ENCODE measurements at places on chromosomes 6 and 20.

GRCh38 chr20:41654292-41654691 is 36.1 kb upstream of the CHD6 start:
- no peak for DNase-seq

DNA sequence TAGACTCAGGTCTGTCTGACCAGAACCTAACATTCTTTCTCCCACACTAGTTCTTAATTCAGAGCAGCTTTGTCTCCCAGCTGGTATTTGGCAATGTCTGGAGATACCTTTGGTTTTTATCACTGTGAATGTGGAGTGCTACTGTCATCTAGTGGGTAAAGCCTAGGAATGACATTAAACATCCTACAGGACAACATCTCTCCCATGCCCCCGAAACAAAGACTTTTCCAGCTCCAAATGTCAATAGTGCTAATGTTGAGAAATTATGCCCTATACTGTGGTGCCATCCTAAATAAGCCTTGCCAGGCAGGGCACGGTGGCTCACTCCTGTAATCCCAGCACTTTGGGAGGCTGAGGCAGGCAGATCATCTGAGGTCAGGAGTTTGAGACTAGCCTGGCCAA is 4.2 kb upstream of the TTPAL start:
- DNase-seq, result no peak

DNA sequence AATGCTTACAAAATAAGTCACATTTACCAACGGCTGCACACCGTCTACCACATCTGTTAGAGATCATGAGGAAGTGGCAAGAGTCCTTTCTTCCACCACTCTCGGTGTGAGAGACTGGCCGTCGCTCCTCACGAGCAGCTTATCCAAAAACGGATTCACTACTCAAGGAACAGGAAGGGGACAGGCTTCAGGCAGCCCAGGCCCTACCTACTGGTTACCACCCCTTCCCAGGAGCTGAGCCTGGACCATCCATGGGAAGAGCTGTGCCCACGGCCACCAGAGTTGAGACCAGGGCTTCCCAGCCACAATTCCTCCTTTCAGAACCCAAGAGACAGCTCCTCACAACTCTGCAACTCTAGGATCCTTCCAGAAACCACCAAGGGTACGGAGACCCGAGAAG is 37.0 kb downstream of the FOXF2 start:
- DNase-seq, result no peak

GRCh38 chr6:161237176-161237575 is 36.7 kb downstream of the AGPAT4 start:
- no peak for DNase-seq

DNA sequence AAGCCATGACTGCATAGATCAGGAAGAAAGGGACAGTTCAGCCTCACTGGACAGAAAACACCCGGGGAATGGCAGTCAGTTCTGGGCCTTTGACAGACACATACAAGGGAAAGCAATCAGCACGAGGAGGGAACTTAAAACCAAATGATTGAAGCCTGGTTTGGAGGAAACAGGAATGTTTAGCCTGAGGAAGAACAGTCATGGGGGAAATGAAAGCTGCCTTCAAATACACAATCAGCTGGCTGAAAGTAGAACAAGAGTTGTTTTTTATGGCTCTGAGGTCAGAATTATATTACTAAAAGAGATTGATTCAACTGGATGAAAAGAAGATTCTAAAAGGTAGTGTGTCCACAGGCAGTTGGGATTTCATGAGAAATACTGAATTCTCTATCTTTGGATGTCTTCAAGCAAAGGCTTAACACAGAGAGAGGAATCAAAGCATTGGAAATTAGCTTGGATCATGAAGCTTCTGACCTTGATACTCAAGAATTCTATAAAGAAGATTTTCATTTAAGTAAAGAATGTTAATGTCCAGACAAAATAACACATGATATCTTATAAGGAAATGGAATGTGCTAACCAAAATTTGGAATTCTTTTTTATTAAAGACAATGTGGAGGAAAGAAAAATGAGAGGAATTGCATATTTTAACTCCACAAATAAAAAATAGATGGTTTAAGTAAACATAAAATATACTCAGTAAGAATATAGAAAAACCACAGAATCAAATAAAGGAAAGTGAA is 216.6 kb downstream of the IBTK start:
- DNase-seq, result no peak

Measured in stimulated activated CD8-positive, alpha-beta memory T cell treated with anti-CD3 and anti-CD28 coated beads, Interleukin-4, amount 100 ng/mL, for 1 hour (primary cell).